ENCODE measurements at places on chromosomes 3 and 15. TPM values are rescaled to one million over a fixed set of nuclear protein-coding genes. Genes with fewer than 3 reads are reported as not detected.

CSTA gene
- polyA plus RNA-seq, result 10.8 TPM

TMEM212 gene
- not detected for polyA plus RNA-seq

GOLGA6A gene
- polyA plus RNA-seq, result 0.01 TPM

FMN1 gene
- 0.83 TPM for polyA plus RNA-seq

SEMA3F gene
- 5.0 TPM for polyA plus RNA-seq

CLK3 gene
- polyA plus RNA-seq, result 84.5 TPM

CCDC80 gene
- 7.4 TPM for polyA plus RNA-seq

ALDH1A3 gene
- 3.8 TPM for polyA plus RNA-seq

ZNF80 gene
- 0.01 TPM for polyA plus RNA-seq

CMTM7 gene
- 8.2 TPM for polyA plus RNA-seq

PLA2G4D gene
- polyA plus RNA-seq, result not detected

CACNA1D gene
- polyA plus RNA-seq, result 133 TPM

PLSCR5 gene
- polyA plus RNA-seq, result not detected

SLC15A2 gene
- 0.34 TPM for polyA plus RNA-seq

KLHL6 gene
- polyA plus RNA-seq, result 1.1 TPM

FILIP1L gene
- polyA plus RNA-seq, result 20.4 TPM

FBXL22 gene
- not detected for polyA plus RNA-seq

B4GALT4 gene
- 35.4 TPM for polyA plus RNA-seq

TXNRD3 gene
- polyA plus RNA-seq, result 0.89 TPM

LRRN1 gene
- 0.27 TPM for polyA plus RNA-seq

FGF12 gene
- polyA plus RNA-seq, result not detected

SPRED1 gene
- 0.89 TPM for polyA plus RNA-seq

COL7A1 gene
- polyA plus RNA-seq, result 26.7 TPM

SYNM gene
- polyA plus RNA-seq, result 18.1 TPM

FOXL2NB gene
- not detected for polyA plus RNA-seq

DUOXA2 gene
- polyA plus RNA-seq, result 0.12 TPM

All from small intestine (tissue), 16 donors.